Anterior cingulate cortex (tissue), 58 donors: ENCODE measurements at places on chromosomes 13 and 19.

GRCh38 chr19:39752390-39752789 is 14.6 kb upstream of the CLC start:
- no peak for DNase-seq

GRCh38 chr13:91196958-91197357 is 150.5 kb upstream of the MIR17HG start:
- no peak for DNase-seq

- no peak for DNase-seq
Observed at GRCh38 chr13:80235967-80236302, 105.0 kb downstream of the SPRY2 start.

- no peak for DNase-seq
Observed at GRCh38 chr13:99415851-99416331, 85.4 kb upstream of the TM9SF2 start.

DNA sequence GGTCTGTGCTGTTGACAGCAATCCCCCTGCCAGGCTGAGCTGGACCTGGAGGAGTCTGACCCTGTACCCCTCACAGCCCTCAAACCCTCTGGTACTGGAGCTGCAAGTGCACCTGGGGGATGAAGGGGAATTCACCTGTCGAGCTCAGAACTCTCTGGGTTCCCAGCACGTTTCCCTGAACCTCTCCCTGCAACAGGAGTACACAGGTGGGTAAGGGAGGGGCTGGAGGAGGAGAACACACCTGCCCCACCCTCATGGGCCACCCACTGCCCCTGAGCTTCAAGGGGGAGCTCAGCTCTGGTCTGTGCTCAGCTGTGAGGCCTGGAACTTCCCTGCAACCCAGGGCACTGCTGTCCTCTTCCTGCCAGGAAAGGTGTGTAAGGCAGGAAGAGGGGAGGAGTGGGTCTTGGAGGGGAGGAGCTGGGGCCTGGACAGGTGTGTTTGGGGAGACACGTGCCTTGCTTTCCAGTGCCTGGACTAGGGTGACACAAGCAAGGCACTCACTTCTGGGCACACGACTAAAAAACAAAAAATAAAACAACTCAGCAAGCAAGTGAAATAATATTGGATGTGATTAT is 3.9 kb downstream of the SIGLEC7 start:
- DNase-seq, result no peak

DNA sequence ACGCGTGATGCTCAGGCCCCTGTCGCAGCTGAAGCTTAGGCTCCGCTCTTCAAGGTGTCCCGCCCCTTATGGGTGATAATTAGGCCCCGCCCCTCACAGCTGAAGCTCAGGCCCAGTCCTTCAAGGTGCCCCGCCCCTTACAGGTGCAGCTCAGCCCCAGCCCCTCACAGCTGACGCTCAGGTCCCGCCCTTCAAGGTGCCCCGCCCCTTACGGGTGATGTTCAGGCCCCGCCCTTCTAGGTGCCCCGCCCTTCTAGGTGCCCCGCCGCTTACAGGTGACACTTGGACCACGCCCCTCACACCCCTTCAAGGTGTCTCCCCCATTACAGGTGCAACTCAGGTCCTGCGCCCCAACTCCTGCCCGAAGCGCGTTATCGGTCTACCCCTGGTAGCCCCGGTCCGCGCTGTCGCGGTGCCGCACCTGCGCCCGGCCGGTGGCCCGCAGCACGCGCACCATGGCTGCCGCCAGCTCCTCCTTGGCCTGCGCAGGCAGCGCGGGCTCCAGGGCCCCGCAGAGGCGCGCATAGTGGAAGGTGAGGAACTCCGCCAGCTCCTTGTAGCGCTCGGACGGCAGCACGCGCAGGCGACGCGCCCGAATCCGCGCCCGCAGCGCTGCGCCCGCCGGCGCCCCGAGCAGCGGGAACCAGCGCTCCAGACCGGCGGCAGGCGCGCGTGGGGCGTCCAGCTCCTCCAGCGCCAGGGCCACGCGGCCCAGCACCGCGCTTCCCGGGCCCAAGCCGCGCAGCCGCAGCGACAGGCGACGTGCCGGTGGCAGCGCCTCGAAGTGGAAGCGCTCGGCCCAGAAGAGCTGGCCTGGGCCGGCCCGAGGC is 7.3 kb downstream of the RASAL3 start:
- no peak for DNase-seq

DNA sequence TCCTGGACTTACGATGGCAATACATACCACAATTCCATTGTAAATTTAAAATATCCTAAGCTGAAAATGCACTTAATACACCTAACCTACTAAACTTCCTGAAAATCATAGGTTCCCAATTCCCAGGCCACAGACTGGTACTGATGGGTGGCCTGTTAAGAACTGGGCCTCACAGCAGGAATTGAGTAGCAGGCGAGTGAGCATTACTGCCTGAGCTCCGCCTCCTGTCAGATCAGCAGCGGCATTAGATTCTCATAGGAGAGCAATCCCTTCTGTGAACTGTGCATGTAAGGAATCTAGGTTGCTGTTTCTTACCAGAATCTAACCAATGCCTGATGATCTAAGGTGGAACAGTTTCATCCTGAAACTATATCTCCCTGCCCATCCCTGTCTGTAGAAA is 1670.2 kb upstream of the PCDH20 start:
- no peak for DNase-seq

- DNase-seq, result peak; percentile 62
Observed at GRCh38 chr19:30227661-30228112, 144.5 kb upstream of the ZNF536 start.

GRCh38 chr13:95608640-95609323 is 35.7 kb downstream of the DZIP1 start:
- DNase-seq, result no peak

GRCh38 chr13:51282322-51282721 is 57.2 kb upstream of the SERPINE3 start:
- no peak for DNase-seq

DNA sequence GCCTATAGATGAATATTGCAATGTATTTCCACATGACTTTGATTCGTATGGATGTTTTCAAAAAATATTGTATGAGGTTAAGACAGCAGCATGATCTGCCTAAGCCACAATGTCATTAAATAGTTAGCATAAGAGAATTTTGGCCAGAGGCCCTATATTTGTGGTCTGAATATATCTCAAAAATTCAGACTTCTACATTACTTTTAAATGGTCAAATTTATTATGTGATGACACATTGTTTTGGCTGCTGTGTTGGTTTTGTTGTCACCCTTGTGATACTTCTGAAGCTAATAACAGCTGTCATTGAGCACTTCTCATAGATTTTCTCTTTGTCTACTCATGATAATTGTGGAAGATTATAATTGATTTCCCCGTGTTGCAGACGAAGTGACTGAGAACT is 288.2 kb downstream of the MYO16 start:
- DNase-seq, result no peak

DNA sequence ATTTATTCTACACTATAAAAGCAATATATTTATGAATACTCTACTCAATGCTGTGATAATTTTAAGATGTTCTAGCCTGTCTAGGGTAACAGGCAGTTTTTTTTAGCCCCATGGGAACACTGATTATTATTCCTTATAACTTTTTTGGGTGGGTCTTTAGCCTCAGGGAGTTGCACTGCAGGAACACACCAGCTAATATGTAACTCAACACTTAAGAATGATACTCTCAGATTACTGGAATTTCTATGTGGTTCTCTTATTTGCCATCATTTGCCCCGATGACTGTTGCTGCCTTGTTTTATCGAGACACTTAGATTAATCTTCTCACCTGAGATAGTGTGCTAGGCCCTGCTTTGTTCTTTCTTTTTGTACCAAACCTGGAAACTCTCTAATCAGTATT is 396.9 kb upstream of the SLITRK1 start:
- no peak for DNase-seq

DNA sequence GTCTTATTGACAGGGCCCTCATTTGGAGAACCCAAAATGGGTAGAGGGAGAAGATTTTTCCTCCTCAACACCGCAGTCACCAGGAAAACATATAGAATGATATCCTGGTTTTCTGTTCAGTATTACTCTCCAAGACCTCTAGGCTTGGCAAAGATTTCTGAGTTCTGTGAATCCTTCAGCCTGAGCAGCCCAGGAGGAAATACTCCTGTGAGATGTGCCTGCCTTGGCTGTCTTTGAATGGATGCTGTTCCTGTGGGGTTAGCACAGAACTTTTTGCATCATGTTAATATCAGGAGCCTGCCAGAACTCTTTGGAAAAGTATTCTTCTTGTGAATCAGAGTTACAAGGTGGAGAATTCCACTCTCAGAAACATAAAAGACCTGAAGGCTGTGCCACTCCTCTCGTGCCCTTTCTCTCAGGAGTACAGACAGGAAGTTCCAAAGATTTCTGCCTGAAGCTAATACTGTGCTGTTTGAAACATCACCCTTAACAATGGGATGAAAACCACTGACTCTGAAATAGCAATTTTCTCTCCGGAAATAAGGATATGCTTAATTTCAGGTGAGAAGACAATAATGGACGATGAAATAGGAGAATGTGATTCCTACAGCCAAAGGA is 520.1 kb upstream of the NBEA start:
- no peak for DNase-seq

- DNase-seq, result no peak
Observed at GRCh38 chr13:27791146-27791900, 960 bp upstream of the GSX1 start.

GRCh38 chr19:56623006-56623405 is 20.0 kb upstream of the SMIM17 start:
- no peak for DNase-seq
